ENCODE measurements at places on chromosomes 6 and 20. TPM values are rescaled to one million over a fixed set of nuclear protein-coding genes. Genes with fewer than 3 reads are reported as not detected.

DNA sequence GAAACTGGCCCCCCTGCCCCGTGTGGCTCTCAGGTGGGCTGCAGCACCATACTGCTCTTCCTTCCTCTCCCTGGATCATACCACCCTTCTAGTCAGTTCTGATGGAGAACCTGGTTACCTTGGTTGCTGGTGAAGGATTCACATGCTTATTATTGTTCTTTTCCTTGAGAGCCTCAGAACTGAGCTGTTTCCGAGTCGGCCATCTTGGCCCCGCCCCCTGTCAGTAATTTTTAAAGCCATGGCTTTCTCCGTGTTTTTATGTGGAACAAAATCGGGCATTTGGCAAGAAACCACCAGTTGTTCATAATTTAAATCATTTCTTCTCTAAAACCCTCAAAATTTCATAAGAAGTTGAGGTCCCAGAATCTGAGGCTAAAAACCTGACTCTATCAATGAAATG lies 493.8 kb downstream of the NKAIN2 start:
- no peak for DNase-seq

GRCh38 chr20:46021361-46022359 lies 7.4 kb upstream of the SLC12A5 start:
- DNase-seq: peak; percentile 61

DNA sequence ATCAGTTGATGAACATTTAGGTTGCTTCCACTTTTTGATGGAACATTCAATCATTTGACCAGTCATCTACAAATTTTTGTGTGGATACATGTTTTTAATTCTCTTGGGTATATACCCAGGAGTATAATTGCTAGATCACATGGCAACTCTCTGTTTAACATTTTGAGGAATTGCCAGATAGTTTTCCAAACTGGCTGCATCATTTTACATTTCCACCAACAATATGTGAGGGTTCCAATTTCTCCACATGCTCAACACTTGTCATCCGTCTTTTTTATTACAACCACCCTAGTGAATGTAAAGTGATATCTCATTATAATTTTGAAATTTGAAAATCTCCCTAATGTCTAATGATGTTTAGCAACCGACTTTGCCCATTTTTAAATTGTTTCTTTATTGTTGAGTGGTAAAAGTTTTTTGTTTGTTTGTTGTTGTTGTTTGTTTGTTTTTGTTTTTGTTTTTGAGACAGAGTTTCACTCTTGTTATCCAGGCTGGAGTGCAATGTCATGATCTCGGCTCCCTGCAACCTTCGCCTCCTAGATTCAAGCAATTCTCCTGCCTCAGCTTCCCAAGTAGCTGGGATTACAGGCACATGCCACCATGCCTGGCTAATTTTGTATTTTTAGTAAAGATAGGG lies 53.7 kb upstream of the PDYN start:
- no peak for DNase-seq

DNA sequence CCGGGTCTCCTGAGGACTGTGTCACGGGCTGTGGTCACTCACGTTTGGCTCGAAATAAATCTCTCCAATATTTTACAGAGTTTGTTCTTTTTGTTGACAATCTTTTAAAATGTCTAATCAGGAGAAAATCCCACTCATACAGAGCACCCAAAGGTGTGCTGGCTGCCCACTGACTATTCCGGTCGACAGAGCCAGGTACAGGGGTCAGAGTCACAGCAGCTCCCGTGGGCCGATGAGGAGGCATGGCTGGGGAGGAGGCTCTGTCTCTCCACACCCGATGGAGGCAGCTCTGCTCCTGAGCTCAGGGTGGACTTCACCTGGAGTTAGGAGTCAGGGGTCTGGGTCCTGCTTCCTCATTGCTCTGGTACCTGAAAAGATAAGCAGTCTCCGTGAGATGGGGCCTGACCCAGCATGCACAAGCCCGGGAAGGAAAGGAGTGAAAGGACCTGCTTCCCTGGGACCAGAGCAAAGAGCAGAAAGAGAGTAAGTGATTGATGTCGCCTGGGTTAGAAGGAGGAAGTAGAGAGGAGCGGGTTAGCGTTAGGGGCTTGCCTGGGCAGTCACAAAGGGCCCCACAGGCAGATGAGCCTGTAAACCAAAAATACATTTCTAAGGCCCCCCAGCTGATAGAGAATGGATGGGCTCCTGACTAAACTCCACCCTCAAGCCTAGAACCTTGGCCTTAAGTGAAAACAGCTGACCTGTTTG lies 53.5 kb upstream of the UNC93A start:
- no peak for DNase-seq

GRCh38 chr20:33979094-33979493 lies 14.6 kb upstream of the RALY start:
- DNase-seq: no peak

DNA sequence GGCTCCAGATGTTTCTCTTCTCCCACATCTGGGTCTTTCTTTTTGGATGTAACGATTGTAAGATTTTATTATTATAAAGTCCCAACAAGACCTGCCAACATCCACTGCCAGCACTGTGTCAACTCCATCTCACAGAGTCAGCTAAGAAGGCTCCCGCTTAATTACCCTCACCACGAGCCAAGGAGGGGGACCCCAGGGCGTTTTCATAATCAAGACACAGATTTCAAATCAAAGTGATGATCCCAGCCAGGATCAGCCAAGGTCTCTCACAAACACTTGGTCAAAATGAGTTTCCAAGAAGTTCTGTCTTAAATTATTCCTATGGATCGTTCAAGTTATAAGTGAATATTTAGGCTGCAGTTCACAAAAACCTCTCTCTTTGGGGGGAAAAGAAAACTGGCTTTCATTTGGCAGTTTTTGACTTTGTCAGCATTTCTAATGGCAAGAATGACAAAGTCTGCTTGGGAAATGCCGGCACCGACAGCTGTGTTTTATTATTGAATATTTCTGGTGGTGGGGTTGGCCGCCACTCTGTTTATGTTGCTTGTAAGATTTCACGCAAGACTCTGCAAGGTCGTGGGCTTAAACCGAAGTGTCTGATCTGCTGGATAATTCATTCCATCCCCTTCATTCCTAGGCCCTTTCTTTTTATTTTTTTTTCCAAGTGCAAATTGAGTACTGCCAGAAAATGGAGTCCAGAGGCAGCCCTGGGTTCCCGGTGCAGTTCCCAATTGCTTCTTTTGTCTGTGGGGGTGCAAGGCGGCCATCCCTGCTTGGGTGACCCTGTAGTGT lies 170.2 kb upstream of the PMEPA1 start:
- DNase-seq: no peak

DNA sequence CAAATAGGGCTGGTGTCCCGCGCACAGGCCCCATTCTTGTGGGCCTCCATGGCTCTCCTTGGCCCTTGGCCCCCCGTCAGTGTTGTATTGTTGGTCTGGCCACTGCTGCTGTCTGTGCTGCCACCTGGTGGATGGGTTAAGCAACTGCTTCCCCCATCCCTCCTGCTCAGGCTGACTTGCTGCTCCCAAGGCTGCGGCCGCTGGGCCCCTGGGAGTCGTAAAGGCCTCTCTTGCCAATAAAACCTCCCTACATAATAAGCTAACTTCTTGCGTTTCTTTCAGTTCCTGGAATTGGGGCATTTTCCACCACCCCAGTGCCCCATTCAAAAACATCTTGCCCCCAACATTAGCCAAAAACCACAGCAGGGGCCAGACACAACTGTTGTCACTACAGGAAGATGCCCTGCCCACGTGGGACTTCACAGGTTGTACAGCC lies 27.1 kb downstream of the CD83 start:
- peak; percentile 79 for DNase-seq

- DNase-seq: no peak
Measured at GRCh38 chr6:146056506-146056905, 27.6 kb downstream of the GRM1 start.

DNA sequence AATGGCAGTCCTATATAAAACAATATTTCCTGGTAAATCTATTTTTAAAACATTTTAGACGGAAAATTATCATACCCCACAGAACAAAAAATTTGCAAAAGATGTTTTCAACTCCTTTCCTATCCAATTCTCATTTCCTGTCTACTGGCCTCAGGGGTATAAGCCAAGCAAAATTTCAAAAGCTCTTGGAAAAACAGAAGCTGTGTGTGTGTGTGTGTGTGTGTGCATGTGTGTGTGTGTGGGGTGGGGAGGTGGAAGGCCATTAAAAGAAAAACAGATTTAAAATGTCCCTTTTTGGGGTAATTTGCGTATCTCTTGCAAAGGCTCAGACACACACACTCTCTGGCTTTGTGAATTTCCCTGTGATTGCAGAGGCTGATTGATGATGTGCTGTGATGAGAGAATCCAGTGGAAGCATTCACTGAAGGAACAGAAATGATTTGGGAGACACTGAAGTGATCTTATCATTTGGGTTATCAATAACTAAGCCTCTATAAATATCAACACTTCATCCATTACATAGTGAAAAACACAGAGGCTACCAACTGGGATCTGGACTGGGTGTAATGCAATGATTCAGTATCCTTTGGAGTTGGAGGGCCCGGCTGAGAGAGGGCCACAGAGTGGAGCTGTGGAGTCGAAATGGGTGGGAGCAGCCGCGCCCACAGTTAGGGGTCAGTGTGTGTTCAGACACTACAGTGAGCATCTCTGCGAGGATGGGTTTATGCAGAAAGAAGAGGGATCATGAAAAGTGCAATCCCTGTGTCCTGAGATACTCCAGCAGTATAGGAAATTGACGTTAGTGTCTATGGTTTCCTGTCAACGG lies 106.8 kb upstream of the PREP start:
- no peak for DNase-seq

DNA sequence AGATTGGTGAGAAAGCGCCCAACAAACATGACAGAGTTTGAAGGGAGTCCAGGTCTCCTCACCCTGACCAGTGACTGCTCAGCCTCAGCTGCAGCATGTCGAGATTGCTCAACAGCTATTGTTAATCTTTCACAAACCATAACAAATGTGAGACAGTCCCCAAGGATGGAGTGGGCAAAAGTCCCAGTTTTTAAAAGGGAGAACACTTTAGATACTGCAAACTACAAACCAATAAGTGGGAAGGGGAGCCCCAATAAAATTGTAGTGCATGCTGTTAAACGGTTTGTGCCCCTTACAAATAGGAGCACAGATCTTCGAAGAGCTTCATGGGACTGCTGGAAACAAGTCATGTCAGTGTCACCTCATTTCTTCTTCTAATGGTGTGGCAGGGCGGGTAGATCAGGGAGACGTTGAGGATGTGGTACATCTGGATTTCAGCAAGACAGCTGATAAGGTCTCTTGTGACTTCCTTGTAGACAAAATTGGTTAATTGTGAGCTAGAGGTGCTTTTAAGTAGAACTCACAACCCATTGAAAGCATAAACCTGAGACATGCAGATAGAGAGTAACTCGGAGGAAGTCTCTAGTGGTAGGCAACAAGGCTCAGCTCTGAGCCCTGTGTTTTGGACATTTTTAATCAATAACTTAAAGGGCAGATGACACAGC lies 134.0 kb upstream of the ARMC2 start:
- DNase-seq: peak; percentile 25

DNA sequence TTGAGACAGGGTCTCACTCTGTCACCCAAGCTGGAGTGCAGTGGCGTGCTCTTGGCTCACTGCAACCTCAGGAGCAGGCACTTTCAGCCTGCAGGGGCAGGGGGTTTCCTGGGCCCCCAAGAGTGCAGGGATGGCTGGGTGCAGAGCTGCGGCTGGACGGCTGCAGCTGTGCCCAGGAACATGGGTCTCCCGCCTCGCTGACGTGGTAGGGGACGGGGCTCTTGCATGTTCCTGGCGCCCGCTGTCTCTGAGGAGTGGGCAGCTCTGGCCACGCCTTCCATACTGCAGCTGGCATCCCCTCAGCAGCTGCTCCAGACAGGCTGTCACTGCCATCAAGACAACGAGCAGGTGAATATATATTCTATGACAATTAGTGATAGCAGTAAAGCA lies 2.2 kb upstream of the DEK start:
- no peak for DNase-seq

GRCh38 chr20:57065646-57066045 lies 200.8 kb downstream of the BMP7 start:
- no peak for DNase-seq

- no peak for DNase-seq
Measured at GRCh38 chr6:14863902-14864850, 381.7 kb upstream of the JARID2 start.

DNA sequence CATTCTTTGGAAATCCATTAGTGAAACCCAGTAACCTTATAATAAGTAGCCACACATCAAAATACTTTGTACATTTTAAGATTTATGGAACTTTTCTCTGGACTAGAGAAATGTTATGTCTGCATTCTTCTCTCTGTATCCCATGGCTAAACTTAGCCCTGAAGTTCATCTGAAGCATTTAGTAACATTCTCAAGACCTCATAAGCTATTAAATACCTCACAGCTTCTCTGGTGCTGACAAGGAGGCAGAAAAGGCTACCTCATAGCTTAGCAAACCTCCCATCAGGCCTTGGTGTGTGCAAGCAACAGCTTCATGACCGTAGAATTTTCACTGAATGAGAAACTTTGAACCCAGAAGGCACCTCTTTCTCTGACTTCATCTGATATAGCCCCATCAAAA lies 38.9 kb upstream of the HDGFL1 start:
- DNase-seq: no peak

DNA sequence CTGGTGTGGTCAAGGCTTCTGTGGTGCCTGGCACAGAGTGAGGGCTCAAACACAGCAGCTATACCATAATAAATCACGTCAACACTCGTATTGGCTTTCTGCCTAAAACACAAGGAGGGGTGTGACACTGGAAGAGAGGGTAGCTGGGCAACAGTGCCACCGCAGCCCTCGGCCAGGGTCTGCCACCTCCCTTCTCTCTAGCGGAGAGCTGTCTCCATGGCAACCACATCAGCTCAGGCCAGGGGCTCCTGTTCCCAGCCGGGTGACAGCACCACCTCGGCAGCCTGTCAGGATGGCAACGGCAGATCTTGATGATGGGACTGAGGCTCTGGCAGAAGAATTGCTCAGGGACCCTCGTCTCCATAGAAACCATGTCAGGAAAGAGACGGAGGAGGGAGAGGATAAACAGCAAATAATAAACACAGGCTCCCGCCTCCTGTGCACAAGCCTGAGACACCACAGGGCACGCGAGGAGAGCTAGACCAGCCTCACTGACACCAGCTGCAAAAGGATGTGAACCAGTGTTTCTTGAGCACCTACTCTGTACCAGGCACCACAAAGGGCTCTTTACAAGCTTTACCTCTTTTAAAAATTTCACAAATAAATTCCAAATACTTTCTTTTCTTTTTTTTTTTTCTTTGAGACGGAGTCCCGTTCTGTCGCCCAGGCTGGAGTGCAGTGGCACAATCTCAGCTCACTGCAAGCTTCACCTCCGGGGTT lies 50.4 kb upstream of the TLDC2 start:
- DNase-seq: no peak

- DNase-seq: no peak
Measured at GRCh38 chr6:154494592-154495311, 15.7 kb downstream of the CNKSR3 start.

- no peak for DNase-seq
Measured at GRCh38 chr6:87100216-87100615, 5.3 kb upstream of the CGA start.

BPHL gene
- total RNA-seq: 5.5 TPM

RNF182 gene
- total RNA-seq: not detected

Data from activated CD8-positive, alpha-beta T cell treated with anti-CD3 and anti-CD28 coated beads, Interleukin-2, amount 10 ng/mL, durations not matched to agents 7 days and 5 days (primary cell).